ENCODE measurements at places on chromosomes 1 and 21.

- H3K27ac ChIP-seq, result no peak overlapping the region
- no peaks in the 10 kb centered on the region for H3K4me1 ChIP-seq
- no peak for DNase-seq
- H3K4me3 ChIP-seq, result no peak overlapping the region
Observed at GRCh38 chr1:114390361-114390760, 120.6 kb downstream of the TRIM33 start.

DNA sequence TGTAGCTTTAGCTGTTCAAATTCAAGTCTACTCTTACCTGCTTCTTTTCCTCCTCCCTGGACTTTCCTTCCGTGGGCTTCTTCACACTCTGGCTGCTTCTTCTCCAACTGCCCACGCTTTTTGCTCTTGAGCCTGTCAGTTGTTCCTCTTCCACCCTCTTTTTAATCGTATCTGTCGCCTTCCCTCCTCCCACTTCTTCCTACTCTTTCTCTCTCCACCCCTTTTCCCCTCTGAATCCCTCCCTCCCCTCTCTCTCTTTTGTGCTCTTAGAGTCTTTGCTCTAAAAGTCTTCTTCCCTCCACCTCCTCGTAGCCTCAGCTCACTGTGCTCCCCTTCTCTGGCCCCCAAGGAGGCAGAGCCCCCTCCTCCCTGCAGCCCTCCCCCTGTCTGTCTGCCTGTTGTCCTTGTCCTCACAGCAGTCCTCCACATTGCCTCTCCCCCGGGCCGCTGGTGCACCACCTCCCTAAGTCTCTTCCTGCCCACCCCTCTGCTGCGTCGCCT lies 12.9 kb upstream of the GJA5 start:
- no peak overlapping the region for H3K4me3 ChIP-seq
- H3K36me3 ChIP-seq, result no peaks in the 10 kb centered on the region
- H3K27ac ChIP-seq, result no peak overlapping the region
- DNase-seq, result no peak

DNA sequence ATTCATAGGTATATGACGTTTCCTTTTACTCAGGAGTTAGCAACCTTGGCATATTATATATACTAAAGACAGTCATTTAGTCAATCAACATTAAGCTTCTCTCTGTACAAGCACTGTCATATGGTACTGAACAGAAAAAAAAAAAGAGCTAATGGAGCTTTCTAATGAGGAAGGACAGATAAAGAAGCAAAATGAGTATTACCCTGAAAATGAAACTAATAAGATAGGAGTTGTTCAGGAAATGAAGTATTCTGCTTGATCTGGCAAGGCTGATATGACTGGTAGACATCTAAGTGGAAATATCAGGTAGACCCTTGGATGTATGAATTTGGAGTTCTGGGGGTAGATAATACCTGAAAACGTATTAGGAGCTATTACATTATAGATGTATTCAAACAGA lies 4.3 kb upstream of the IKBKE start:
- no peaks in the 10 kb centered on the region for H3K27me3 ChIP-seq
- H3K27ac ChIP-seq, result no peak overlapping the region
- H3K36me3 ChIP-seq, result no peaks in the 10 kb centered on the region

DNA sequence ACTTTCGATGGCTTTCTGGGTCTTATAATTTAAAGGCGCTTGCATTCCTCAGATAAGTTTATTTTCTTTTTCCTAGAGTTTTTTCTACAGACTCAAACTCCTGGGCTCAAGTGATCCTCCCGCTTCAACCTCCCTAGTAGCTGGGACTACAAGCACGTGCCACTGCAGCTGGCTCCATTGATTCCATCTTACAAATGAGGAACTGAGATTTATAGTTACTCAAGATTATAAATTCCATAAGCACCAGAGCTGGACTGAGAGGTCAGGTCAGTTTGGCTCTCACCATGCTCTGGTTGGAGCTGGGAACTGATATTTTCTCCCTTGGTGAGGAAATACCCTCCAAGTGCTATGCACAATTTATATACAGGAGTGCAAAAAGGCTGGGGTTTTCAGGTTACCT lies 13.4 kb upstream of the PRPF38B start:
- H3K36me3 ChIP-seq, result no peaks in the 10 kb centered on the region
- no peaks in the 10 kb centered on the region for H3K27me3 ChIP-seq
- DNase-seq, result no peak
- H3K4me3 ChIP-seq, result no peak overlapping the region
- no peaks in the 10 kb centered on the region for H3K4me1 ChIP-seq

All from testis (tissue), 5 donors.